ENCODE measurements at places on chromosomes 1 and 21.

- no peak for DNase-seq
These were observed 114.0 kb downstream of the KCNN3 start for GRCh38 chr1:154755858-154756730.

GRCh38 chr1:74771913-74772515, 39.1 kb downstream of the TYW3 start:
- no peak for DNase-seq

DNA sequence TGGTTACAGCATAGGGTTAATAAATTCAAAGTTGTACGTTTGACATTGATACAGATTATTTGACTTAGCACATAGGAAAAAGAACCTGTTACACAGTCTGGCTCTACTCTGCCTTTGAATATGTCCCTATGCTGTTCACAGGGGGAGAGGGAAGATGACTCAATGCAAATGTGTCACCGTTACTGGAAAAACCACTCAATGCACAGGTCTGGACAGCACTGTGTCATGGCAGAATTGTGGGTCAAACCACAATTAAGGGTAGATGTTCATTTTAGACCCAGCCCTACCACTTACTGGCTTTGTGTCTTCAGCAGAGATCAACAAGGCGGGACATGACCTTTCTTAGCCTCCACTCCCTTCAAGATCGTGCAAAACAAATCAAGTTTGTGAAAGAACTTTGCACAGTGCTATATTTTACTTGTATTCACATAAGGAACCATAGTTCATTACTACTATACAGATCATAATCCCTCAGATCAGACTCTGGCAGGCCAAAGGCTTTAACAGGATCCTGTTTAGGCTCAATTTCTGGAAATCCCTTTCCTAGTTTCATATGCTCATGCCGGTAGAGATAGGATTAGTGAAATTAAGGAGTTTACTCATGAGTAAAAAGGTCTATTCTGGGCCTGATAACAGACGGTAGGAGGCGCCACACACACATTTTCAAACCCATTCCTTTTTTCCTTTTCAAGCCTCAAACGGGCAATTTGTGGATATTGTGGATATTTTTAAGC, 22.1 kb downstream of the EIF2D start:
- DNase-seq, result no peak

DNA sequence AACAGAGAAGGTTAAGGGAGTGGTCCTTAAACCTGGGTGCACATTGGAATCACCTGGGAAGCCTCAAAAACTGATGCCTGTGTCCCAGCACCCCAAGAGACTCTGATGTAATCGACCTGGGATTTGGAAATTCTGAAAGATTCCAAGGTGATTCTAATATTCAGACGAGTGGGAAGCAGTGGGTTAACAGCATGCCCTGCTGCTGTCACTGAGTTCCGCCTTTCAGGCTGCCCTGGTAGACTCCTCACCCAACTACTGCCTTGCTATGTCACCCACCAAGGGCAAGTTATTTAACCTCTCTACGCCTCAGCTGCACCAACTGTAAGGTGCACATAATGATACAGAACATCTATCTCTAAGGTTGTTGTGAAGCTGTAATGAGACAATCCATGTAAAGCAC, 59.2 kb downstream of the CD34 start:
- no peak for DNase-seq

GRCh38 chr1:233566886-233567285, 47.0 kb upstream of the KCNK1 start:
- no peak for DNase-seq

DNA sequence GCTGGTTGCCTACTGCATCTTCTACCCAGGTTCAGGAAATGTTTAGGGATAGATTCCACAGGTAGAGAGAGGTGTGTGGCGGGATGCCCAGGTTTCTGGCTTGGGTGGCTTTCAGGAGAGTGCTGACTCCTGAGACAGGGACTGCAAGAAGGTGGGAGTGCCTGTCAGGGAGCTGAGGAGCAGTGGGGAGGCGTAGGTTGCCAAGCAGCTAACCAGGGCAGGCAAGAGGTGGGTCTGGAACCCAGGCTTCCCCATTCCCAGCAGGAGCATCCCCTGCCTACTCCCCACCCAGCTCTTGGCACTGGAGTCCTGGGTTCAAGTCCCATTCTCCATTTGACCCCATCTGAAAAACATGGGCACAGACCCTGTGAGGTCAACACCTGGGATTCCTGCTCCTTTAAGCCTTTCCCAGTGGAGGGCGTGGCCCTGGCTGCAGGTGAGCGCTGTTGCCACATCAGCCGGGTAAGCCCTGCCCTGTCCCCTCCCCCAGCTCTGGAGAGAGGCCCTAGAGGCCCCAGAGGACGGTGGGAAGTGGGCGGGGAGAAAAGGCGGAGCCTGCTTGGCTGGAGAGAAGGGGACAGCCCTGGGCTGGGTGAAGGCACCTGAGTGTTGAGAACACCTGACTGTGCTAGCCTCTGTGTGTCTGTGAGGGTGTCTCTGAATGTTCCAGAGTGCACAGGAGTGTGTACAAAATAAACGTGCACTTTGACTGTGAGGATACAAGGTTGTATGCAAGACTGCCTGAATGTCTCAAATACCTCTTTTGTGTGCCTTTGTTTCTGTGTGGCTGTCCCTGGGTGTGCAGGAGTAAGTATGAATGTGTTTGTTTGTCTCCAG, 14.0 kb upstream of the SYNC start:
- peak; percentile 24 for DNase-seq
